ENCODE measurements at places on chromosomes 4 and X.

DNA sequence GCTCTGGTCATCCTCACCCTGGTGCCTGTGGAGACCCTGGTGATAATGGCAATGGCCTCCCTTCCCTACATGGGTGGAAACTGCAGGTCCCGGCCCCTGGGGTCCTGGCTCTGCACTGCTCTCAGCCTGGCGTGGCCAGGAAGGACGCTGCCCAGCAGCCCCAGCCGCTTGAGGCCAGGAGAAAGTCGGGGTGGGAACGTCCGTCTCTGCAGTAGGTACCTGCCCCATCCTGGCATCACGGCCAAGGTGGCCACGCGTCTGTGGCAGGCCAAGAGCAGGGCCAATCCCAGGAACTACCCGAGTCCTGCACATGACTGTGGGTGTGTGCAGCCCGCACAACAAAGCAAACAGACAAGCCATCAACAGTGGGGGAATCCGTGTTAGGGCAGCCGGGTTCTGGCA lies 33.8 kb downstream of the FGFRL1 start:
- no peak for DNase-seq

- DNase-seq, result no peak
These were observed 269.2 kb downstream of the TRIML1 start for GRCh38 chr4:188408244-188409030.

GRCh38 chrX:10282490-10282889 lies 125.7 kb downstream of the CLCN4 start:
- no peak for DNase-seq

DNA sequence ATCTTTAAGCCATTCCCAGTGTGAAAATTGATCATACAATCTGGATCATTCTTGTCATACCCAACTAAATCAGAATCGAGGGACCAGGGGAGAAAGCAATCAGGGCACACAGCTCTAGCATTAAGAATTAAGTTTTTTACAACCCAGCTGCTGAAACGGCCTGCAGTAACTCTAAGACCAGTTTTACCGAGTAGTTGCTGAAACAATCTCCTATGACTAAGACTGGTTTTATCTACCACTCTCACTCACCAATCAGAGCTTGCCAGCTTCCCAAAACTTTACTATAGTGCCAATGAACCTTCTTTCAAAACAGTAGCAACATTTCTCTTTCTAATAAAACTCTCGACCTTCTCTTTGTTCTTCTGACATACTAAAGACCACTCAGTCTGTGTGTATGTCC lies 2.8 kb upstream of the SAP30 start:
- no peak for DNase-seq

- DNase-seq, result no peak
These were observed 196.4 kb upstream of the MAGEB18 start for GRCh38 chrX:25941559-25942250.

DNA sequence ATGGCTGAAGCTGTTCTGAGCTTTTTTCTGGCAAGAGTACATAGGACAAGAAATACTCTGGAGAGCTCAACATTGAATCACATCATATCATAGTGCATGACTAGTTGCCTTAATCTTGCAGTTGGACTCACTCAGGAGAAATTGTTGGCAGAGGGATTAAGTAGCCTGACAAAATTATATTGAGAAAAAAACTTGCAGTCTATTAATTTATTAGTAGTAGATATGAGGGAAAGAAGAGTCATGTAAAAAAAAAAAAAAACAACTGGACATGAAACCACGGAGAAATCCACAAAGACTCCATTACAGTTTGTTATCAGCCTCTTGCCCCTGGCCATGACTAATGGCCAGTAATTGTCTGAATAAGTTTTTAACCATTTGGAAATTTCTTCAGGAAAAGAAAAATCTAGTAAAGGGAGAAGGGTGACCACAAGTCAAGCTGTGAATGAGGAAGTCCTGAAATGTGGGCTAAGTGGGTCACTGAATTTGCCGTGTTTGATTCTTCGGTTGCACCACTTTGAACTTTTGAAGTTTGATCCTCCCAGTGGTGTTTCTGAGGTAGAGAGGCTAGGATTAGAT lies 45.6 kb downstream of the FHL1 start:
- no peak for DNase-seq

- no peak for DNase-seq
These were observed 98.9 kb downstream of the ATXN3L start for GRCh38 chrX:13220916-13221315.

- no peak for DNase-seq
These were observed 5.3 kb upstream of the SAP30 start for GRCh38 chr4:173365359-173365996.

DNA sequence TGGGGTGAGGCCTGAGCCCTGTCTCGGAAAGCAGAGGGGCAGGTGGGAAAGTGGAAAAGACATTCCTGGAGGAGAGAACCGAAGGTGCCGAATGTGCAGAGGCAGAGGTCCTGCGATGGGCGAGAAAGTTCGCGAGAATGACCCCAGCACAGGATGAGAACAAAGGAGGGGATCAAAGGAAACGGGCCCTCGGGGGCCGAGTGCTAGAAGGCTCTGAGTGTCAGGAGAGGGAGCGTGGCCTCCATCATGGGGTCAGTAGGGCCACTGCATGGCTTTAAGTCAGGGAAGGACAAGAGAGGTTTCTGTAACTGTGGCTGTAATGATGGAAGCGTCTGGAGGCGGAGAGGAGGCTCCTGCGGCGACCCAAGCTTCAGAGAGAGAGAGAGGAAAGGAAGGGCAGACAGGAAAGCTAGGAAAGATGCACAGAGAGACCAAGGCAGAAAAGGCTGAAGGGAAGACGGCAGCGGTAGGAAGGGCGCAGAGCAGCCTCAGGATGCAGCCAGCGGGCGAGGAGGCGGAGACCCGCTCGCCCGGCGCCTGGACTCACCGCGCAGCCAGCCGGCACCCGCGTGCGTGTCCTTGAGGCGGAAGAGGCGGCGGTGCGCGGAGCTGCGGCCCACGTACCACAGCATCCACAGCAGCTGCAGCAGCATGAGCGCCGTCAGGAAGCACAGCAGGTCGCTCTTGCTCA lies 669 bp downstream of the OTOP1 start:
- DNase-seq, result no peak

- DNase-seq, result no peak
These were observed 344.2 kb downstream of the MAPK10 start for GRCh38 chr4:86015412-86016350.

DNA sequence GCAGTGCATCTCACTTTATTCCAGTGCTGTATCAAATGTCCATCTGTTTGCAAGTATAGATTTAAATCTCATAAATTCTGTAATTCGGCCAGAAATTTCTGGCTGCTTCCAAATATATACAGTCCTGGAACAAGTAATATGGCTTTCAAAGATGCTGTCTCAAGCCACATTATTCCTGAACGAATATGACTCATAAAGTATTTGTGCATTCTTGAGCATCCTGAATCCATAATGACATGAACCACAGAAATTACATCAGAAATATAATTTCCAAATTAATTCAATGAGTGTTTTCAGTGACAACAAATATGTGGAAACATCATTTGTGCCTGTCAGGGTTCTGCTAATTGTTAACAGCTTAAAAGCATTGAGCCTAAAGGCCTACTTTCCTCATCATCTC lies 140.9 kb upstream of the HPGD start:
- no peak for DNase-seq

DNA sequence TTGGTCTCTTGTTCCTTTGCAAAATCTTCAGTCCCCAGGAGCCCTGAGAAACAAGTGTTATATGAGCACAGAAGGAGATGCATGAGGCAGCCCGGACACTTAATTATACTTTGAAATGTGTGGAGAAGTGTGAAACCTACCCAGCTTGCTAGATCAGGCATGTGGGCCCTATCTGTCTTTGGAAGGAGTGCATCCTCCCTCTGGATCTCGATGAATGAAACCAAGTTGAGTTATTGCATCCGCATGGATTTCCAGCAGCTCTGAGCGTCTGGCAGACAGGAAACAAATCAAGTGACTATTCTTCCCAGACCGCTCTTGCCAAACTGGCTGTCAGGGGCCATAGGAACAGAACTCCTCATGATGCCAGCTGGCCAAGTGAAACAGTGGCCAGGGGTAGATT lies 19.6 kb upstream of the SOWAHD start:
- no peak for DNase-seq

DNA sequence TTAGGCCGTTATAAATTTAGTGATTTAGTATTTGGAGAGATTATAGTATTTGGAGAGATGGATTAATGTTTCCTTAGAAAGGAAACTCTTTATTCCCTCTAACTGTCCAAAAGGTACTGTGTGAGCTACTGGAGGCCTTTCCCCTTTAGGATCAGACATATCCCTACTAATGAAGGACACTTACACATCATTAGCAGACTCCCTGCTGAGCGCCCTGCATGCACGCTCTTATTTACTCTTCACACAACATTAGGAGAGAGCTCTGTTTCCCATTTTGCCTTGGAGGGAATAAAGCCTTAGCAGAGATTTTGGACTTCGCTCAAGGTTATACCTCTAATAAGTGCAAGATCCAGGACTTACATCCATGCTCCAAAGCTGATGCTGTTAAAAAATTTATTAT lies 17.8 kb upstream of the STOX2 start:
- no peak for DNase-seq

DNA sequence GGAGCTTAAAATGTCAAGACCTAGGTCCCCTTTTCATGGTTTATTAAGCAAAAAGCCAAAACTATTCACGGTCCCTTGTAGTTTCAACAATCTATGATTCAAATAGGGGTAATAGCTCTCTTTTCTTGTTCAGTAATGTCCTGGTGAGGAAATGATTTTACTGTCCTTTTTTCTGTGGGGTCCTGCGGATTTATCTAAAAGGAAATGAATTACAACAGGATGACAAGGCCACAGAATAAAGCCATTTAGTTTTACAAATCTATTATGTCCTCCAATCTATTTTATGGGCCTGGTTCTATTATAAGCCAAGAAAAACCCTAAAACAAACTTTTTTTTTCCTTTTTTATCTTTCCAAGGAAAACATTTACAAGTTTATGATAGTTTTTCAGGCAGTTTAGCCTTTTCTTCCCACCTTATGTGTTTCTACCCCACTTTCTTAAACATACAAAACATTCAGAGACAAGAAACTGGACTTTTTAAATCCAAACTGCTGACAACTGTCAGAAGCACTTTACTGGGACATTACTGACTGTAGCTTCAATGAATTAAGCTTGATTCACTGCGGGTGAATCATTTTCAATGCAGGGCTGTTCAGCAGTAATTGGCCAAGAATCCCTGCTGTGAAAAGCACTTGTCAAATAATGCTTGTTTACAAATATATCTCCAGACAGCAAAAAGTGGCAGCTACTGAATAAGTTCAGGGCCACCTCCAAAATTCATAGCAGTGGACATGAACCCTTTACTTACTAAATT lies 4.3 kb downstream of the EPHA5 start:
- no peak for DNase-seq

GRCh38 chr4:25433966-25434827 lies 57.1 kb downstream of the ANAPC4 start:
- DNase-seq, result no peak

DNA sequence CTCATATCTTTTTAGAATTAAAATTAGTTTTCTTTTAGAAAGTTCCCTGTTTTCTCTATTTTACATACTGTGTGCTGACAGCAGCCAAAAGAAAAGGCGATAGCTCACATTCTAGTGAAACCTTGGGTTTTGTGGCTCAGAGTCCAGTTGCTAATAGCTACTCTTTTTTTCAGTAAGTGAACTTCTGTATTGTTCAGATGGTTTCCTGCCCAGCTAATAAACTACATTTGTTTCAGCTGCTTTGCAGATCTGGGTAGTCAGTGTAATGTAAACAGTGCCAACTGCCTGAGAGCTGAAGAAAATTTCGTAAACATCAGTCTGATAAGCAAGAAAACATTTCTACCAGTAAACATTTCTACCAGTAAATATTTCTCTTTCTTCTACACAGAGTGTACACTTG lies 370.2 kb downstream of the GRIA2 start:
- no peak for DNase-seq

GRCh38 chrX:9566150-9566621 lies 101.3 kb downstream of the TBL1X start:
- no peak for DNase-seq

DNA sequence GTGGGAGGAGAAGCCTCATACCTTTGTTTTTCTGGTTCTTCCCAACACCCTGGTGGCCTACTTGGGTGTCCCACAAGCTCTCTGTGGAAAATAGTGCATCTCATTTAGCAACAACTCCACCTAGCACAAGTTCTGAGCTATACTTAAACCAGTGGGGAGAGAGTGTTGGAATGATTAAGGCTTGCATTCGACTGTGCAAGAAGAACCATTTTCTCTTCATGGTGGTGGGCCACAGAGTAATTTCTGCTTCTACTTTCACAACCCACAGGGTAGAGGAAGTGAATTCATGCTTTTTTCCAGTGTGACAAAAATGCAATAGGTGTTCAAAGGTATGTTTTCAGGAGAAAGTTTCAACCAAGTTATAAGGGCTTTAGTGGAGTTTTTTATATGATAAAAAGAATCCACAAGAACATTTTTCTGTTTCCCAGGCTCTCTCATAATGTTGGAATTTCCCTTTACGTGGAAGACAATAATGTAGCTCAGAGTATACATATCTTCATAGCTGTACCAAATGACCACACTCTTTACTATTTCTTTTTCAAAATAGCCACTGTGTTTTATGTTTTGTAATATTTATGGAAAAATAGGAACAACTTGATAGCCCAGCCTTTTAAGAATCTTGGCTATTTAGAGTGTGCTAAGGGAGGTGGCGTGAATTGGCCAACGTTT lies 80.3 kb upstream of the HHIP start:
- DNase-seq, result no peak

DNA sequence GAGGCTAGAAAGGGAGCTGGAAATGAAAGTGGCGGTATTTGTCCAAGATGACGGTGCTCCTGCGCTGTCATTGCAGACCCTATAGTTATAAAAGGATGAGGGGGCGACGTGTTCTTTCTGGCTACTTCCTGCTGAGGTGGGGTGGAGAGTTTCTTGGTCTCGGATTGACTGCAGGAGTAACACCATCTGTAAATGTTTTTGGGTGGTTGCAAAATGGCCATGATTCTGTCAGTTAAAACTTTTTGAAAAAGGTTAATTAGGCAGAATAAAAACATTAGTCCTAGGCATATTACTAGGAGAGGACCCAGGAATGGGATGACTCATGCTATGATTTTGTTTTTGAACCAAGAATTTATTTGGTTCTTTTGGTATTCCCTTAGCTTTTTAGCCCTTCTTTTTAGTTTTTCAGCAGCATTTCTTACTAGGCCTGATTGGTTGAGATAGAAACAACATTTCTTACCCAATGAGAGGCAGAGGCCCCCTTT lies 53.1 kb downstream of the USP11 start:
- no peak for DNase-seq

DNA sequence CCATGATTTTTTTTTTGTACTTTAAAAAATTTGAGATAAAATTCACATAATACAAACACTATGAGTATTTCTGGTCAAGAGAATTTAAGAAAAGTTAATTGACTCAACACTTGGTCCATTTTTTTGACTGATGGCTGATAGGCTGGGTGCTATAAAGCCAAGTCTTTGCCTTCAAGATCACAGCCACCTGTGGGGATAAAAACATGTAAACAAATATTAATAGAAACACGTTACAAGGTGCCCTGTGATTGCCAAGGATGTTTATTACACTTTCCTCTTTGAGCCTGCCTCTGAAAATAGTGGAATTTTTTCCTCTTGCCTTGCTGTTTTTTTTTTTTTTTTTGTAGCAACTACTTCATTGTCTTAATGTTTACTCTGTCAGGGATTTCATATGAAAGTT lies 63.3 kb downstream of the FHIP1A start:
- no peak for DNase-seq

Measured in stimulated activated CD4-positive, alpha-beta T cell treated with anti-CD3 and anti-CD28 coated beads, Interleukin-1b, Interleukin-23, amount 100 ng/mL, for 1 hour (primary cell).